ENCODE measurements at places on chromosomes 2 and 18. TPM values are rescaled to one million over a fixed set of nuclear protein-coding genes. Genes with fewer than 3 reads are reported as not detected.
A peak's percentile ranks its signal among the peaks of the same experiment; 100 is the strongest.

GRCh38 chr18:48826806-48827205 is 124.0 kb downstream of the SMAD7 start:
- H3K4me1 ChIP-seq, result peaks cover 11% of the 10 kb centered on the region
- no peaks in the 10 kb centered on the region for H3K27me3 ChIP-seq
- no peaks in the 10 kb centered on the region for H3K36me3 ChIP-seq
- H3K27ac ChIP-seq, result no peak overlapping the region

DNA sequence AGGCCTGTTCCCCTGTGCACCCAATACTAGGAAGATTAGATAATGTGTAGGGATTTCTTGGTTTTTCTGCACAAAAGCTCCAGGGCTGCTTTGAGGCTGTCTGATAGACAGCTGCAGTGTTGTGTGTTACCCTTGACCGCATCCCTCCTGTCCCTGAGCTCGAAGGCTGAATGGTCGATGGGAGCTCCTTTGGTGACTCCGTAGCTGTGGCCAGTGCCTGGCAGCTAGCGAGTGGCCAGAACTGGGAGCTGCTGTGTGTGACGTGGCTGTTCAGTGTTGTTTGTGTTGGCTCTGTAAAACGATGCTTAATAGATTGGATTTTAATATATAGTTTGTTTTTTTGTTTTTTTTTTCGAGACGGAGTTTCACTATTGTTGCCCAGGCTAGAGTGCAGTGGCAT is 170.0 kb downstream of the AGAP1 start:
- H3K27ac ChIP-seq, result no peak overlapping the region
- H3K27me3 ChIP-seq, result peaks cover 65% of the 10 kb centered on the region
- DNase-seq, result no peak

- no peaks in the 10 kb centered on the region for H3K36me3 ChIP-seq
- H3K4me3 ChIP-seq, result peak overlapping the region; percentile 40
Measured at GRCh38 chr2:205129531-205129930, 552.8 kb upstream of the NRP2 start.

DNA sequence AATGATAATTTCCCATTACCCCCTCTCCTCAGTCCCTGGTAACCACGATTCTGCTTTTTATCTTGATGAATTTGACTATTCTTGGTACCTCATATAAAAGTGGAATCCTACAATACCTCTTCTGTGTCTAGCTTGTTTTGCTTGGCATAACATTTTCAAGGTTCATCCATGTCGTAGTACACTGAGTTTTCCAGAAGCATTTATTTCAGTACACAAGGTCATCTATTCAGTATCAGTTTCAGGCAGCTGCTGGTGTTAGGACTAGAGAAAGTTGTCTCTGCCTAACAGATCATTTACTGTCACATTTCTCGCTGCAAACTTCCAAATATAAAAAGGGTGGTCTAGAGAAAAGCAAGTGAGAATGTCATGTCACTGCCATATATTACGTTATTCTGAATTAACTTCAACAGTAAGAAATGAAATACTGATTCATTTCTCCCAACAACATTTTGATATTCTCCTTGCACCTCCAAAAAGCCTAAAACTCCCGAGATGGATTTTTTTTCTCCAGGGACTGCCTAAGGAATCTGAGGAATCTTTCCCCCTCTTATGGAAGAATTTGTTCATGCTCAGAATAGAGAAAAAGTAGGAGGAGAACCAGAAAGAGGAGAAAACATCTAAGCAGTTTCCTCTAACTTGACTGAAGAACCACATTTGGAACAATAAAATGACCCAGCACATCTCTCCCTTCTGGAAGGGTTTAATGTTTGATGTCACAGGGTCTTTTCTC is 36.0 kb downstream of the CDK15 start:
- H3K27me3 ChIP-seq, result peaks cover 8% of the 10 kb centered on the region
- H3K4me1 ChIP-seq, result no peaks in the 10 kb centered on the region
- DNase-seq, result no peak
- no peak overlapping the region for H3K27ac ChIP-seq
- H3K4me3 ChIP-seq, result no peak overlapping the region

DNA sequence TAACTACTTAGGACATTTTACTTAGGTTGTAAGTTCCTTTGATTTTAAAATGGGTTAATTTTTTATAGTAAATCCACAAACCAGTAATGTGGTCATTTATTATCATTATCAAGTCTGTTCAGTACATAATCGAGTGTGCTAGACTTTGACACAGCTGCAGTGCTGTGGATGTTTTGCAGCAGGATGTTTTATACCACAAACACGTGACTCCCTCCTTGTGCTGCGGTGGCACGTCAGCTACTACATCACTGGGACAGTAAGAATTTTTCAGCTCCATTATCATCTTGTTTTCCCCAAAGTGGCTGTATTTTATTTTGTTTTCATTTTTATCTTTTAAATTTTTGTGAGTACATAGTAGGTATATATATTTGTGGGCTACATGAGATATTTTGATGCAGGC is 70.0 kb downstream of the ATP9B start:
- H3K27me3 ChIP-seq, result no peaks in the 10 kb centered on the region
- peak overlapping the region; percentile 37 for H3K27ac ChIP-seq

DNA sequence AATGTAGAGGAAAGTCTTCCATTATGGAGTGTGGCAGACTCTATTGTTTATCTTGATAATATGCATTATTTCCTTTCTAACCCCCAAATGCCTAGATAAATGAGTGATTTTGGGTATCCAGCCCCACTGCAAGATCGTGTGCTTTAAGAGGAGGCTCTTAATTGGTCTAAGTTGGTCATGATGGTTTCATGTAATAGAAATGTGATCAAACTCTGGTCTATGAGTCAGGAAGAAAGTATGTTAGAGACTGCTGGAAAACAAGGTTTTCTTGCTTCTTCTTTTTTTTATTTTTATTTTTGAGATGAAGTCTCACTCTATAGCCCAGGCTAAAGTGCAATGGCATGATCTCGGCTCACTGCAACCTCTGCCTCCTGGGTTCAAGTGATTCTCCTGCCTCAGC is 344.5 kb upstream of the TNP1 start:
- H3K27me3 ChIP-seq, result peaks cover 18% of the 10 kb centered on the region
- no peak overlapping the region for H3K4me3 ChIP-seq
- no peak for DNase-seq
- no peak overlapping the region for H3K27ac ChIP-seq
- no peaks in the 10 kb centered on the region for H3K4me1 ChIP-seq

- H3K4me1 ChIP-seq, result no peaks in the 10 kb centered on the region
- no peak overlapping the region for H3K27ac ChIP-seq
- H3K4me3 ChIP-seq, result no peak overlapping the region
- peaks cover 6% of the 10 kb centered on the region for H3K27me3 ChIP-seq
- H3K36me3 ChIP-seq, result no peaks in the 10 kb centered on the region
- DNase-seq, result no peak
Measured at GRCh38 chr2:199366406-199366805, 91.3 kb downstream of the SATB2 start.

DNA sequence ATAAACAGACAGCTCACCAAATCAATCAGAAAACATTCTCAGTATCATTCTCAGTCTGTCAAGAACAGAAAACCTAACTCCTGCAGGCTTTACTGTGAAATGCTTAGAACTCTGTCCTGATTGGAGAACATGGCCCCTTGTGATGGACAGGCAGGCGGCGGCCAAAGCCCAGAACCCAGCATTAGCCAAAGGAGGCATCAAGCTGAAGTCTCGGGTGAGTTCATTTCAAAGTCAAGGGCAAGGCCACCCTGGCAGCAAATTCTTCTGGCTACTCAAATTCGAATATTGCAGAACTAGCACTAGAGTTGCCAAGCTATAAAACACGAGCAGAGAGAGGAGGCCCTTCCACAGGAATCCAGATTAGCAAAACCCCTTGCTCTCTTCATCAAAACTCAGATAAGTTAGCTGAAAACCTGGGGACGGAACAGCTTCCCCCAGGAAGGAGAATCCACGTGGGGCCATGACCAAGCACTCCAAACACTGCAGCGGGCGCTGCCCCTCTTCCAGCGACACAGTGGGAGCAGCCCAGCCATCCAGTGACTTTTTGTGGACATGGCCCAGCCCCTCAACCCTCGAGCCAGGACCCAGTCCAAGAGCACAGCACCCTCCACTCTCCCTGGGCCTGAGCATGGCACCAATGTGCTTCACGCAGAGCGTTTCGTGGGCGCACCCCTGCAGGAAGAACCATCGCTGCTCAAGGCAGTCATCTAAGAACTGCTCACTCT is 98.6 kb downstream of the HDAC4 start:
- H3K27me3 ChIP-seq, result no peaks in the 10 kb centered on the region
- H3K36me3 ChIP-seq, result no peaks in the 10 kb centered on the region
- no peak for DNase-seq

DNA sequence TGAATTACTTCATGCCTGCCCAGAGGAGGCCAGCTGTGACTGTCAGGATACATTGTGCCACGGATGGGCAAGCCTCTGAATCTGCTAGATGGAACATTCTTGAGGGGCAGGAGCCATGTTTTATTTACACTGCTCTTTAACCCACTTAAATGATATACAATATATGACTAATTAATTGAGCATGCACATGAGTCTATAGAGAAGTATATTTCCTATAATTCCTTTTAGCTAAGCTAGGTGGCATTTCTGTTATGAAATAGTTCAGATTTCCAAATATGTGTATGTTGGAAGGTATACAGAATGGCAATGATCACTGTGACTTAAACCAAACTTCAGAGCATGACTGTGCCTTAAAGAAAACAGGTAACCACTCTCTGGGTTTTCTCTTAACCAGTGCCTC is 131.7 kb downstream of the RAB3GAP1 start:
- H3K4me1 ChIP-seq, result no peaks in the 10 kb centered on the region
- no peak for DNase-seq
- no peak overlapping the region for H3K27ac ChIP-seq

GRCh38 chr2:201971531-201972228 is 62.0 kb upstream of the FZD7 start:
- DNase-seq, result no peak
- no peaks in the 10 kb centered on the region for H3K36me3 ChIP-seq
- peaks cover 3% of the 10 kb centered on the region for H3K27me3 ChIP-seq
- H3K4me3 ChIP-seq, result no peak overlapping the region

DNA sequence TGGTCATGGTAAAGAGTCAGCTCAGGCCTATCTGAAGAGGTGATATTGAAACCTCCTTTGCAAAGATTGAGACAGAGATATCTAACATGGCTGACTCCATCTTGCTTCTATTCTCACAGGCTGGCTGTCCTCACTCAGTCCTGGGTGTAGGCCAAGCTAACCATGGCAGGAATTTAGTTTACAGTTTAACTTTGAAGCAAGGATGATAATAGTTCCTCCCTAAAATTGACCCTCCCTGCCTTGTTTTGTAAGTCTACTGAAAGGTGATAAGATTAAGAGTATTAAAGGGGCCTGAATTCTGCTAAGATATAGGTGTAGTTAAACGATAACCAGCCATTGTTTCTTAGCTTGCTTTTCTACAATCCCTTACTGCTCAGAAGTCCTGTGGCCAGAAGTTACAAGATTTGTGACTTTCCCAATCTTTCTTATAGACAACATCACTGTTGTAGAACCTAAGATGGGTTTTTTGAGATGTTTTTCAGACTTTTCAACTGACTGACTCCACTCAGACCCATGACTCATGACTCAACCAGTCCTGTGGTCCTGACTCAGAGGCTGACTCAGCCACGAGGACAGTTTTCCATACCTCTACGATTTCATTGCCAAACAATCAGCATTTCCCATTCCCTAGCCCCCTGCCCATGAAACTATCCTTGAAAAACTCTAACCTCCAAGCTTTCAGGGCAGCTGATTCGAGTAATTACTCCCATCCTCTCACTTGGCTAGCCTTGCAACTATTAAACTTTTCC is 195.7 kb upstream of the SESTD1 start:
- H3K4me1 ChIP-seq, result no peaks in the 10 kb centered on the region
- H3K27ac ChIP-seq, result no peak overlapping the region
- no peak overlapping the region for H3K4me3 ChIP-seq
- H3K36me3 ChIP-seq, result peaks cover 4% of the 10 kb centered on the region
- H3K27me3 ChIP-seq, result peaks cover 3% of the 10 kb centered on the region

- DNase-seq, result no peak
- H3K4me1 ChIP-seq, result peaks cover 23% of the 10 kb centered on the region
- H3K4me3 ChIP-seq, result no peak overlapping the region
- no peaks in the 10 kb centered on the region for H3K27me3 ChIP-seq
Measured at GRCh38 chr2:28247734-28248133, 144.9 kb upstream of the FOSL2 start.

GRCh38 chr2:191115391-191115790 is 35.4 kb downstream of the STAT4 start:
- H3K27me3 ChIP-seq, result no peaks in the 10 kb centered on the region
- H3K27ac ChIP-seq, result peak overlapping the region; percentile 50
- DNase-seq, result no peak
- H3K36me3 ChIP-seq, result peaks cover 58% of the 10 kb centered on the region
- H3K4me1 ChIP-seq, result peaks cover 76% of the 10 kb centered on the region

GRCh38 chr2:43941359-43941758 is 54.4 kb downstream of the LRPPRC start:
- H3K36me3 ChIP-seq, result peaks cover 89% of the 10 kb centered on the region
- no peak overlapping the region for H3K27ac ChIP-seq
- H3K4me1 ChIP-seq, result peaks cover 3% of the 10 kb centered on the region
- no peaks in the 10 kb centered on the region for H3K27me3 ChIP-seq
- no peak for DNase-seq

DNA sequence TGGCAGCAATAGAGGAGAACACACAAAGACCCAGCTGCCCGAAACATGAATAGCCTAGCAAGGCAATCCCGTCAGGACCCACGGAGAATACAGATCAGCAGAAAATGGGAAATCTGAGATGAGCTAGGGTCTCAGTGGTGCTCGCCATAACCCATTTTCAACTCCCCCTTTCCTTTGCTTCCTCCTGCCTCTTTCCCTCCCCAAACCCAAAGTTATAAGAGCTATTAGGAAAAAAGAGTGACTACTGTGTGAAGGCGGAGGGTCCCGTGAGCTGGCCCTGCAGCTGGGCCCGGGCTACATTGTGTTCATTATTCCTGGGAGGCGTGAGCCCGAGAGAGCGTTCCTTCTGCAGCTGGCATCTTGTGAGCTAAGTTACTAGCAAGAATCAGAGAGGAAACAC is 118.4 kb downstream of the PID1 start:
- H3K4me3 ChIP-seq, result no peak overlapping the region
- H3K27me3 ChIP-seq, result no peaks in the 10 kb centered on the region
- H3K4me1 ChIP-seq, result no peaks in the 10 kb centered on the region
- DNase-seq, result no peak
- no peak overlapping the region for H3K27ac ChIP-seq
- H3K36me3 ChIP-seq, result no peaks in the 10 kb centered on the region

The HNMT gene
- total RNA-seq, result 0.11 TPM

The STEAP3 gene
- total RNA-seq, result not detected

The PJVK gene
- 4.5 TPM for total RNA-seq

The NCKAP5 gene
- not detected for total RNA-seq
